ENCODE measurements at places on chromosomes 1 and 21.

GRCh38 chr1:214401666-214402065 lies 120.7 kb downstream of the SMYD2 start:
- no peak for DNase-seq

- DNase-seq, result no peak
Measured at GRCh38 chr21:42579456-42580075, 65.9 kb downstream of the SLC37A1 start.

GRCh38 chr1:29303201-29304024 lies 67.1 kb downstream of the PTPRU start:
- DNase-seq, result no peak

DNA sequence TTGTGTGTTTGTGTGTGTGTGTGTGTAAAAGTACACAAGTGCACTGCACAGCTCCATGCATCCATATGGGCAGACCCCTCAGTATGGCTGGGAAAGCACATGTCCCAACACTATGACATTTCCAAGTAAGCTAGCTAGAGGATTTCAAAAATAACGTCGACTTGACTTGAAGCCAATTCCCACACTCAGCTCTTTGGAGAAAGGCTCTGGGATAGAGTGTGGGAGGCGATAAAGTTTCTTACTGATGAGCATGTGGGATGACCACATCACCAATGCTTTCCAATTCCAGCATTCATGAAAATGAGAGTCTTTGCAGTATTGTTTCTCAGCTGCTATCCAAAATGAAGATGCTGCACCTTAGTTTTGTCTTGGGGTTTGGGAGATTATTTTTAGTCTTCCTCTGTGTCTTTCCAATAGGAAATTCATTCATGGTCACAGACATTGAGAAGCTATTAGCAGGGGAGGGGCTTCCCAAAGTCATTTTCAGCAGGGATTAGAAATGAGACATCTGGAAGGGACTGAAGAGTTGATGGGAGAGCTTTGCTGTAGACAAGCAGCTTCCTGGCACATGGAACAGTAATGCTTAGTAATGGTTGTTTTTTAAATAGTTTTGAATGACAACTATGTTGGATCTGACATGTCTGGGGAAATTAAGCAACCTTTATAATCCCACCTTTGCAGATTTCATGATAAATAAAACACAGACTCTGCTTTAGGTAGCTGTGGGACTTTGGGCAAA lies 143.5 kb downstream of the ASTN1 start:
- no peak for DNase-seq

DNA sequence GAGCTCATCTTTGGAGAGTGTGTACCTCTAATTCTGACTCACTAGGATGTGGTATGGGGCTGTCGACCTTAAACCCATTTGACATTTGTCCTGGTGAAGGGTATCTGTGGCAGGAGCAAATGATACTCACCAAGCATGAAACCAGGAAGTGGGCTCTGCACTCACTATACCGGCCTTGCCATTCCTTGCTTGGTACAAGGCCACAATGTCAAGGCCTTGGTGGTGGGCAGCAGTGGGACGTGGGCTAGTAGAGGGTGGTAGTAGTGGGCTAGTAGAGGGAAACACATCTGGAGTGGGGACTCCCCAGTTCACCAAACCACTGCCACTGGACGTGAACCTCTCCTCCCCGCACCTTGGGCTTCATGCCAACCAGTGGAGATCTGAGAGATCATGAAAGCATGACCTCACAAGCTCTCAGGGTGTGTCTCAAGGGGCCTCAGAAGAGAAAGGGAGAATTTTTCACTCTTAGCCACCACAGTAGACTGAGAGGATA lies 11.5 kb downstream of the TNFSF4 start:
- DNase-seq, result no peak

DNA sequence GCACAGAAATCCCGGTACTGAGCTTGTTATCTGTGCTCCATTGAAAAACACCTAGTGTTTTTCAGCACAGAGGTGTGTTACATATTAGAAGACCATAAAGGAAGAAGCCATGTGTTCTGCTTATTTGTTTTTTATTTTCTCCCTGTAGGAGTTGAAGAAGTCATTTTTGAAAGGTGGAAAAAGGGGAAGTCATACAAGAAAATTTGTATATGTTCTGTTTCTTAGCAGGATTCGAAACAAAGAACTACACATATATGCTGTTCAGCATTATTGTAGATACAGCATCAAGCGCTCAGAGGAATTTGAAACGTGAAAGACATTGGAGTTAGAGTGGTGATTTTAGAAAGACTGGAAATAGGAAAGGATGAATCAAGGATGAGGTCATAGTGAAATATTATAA lies 345.3 kb upstream of the ADGRL2 start:
- no peak for DNase-seq

- DNase-seq, result peak; percentile 25
Measured at GRCh38 chr1:92960395-92961130, 699 bp downstream of the DIPK1A start.

- DNase-seq, result no peak
Measured at GRCh38 chr1:40299366-40300248, 17.5 kb downstream of the COL9A2 start.

DNA sequence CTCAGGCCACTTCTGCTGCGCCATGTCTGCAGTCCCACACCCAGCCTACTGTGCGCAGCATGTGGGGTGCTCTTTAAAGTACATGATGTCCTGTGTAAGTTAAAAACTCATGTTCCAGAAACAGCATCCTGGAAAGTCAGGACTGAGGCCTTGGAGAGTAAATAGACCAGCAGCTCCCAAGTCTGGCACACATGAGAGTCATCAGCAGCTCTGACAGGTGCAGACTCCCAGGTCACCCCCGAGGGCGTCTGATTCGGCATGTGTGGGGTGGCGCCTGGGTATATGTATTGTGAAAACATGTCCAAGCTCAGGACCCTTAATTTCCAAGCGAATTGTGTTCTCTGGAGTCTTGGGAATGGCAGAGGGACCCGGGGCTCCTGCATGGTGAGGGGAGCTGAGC lies 120.1 kb upstream of the RUNX3 start:
- no peak for DNase-seq

DNA sequence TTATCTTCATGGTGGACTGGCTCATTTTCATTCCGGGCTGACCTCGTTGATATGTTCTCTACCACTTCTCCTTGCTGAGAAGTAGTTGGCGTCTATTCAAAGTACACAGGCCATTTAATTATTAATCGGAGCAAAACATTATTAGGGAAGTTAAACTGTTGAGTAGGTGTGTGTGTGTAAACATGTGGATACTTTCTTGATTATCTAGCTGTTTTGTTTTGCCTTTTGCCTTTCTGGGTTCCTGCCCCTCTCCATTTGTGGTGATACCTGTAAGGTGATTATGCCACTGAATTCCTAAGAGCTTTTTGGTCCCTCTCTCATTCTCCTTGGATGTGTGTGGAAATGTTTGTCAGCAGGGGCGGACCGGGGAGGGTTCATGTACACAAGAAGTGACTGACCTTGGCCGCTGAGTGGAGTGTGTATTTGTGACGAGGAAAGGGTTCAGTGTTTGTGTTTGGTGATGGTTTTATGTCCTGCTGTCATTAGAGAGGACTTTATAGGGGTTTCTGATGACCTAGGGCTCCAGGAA lies 56.6 kb upstream of the PPP2R5A start:
- DNase-seq, result no peak

DNA sequence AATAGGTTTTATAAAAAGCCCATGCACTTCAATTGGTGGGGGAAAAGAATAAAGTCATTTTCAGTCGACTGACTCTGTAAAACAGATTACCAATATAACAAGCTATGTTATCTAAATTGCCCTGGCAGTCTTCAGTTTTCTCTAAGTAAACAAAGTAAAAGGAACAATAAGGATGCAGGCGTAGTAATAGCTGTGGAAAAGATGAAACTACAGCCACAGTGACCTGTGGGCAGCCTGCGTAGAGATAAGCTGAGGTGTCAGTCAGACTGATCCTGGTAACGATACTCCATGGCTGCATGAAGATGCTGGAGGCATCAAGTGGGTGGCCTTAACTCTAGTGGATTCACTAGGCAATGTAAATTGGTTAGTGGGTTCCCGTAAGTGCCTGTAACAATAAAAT lies 29.3 kb downstream of the CLCC1 start:
- DNase-seq, result no peak

GRCh38 chr1:210700511-210700910 lies 371.8 kb downstream of the HHAT start:
- DNase-seq, result no peak
